ENCODE measurements at places on chromosomes 1 and 21.

DNA sequence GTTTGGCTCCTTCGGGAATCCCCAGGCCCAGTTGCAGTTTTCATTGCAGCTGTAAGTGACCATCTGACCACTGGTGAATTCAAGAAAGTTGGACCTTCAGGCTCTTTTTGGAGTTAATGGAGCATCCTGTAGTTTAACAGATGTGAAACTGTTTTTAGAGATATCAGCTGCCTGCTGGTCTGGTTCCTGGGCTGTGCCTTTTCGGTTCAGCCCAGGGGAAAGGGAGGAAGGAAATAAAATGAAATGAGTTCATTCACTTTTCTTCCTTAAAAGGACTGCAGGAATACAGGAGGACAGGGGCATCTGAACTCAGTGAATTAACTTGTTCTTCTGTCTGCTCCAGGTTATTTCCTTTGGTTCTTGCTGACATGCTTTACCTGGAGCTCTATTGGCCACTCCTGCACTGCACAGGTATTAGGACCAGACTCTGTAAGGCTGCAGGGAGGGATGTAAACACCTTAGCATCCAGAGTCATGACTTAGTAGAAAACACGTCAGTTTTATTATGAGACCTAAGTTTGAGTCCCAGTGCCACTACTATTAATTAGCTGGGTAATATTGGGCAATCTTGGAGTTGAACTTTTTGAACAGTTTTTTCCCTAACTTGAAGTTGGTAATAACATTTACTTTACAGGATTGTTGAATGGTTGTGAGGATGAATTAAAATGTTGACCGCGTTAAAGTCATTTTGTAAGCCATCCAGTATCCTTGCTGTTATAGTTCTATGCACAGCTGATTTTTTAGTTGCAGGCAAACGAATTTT, 83.6 kb downstream of the LRRC8D start:
- DNase-seq = no peak

DNA sequence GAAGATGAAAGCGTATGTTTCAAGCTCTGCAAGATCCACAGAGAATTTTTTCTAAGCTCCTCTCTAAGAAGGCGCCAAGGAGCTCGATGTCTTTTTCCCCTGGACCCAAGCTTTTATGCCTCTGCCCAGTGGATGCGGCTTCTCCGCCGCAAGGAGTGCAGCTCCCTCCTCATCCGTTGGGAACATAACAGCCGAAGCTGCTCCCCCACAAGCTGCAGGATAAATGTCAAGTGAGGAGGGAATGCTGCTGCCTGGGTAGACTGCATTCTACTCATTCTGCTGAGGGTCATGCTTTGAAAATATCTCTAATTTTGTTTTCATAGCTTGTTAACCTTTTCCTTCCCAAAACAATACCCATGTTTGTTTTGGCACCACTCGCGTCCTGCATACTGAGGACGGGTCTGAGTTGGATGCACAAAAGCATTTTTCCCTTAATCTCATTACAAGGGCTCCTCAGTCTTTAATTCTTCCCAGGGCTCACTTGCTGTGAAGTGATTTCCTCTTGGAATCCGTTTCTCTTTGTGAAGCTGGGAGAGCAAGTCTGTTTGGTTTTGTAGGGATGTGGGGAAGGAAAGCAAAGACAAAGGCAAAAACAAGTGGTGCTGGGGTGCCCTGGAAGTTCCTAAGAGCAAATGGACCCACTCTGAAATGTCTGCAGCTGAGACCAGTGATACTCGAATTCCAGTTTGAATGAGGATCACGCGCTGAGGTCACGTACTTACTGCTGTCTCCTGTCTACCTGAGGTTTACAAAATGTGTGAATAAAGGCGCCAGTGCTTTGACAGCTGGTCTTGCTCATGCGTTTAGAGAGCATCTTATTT, 134.0 kb upstream of the IRF2BP2 start:
- peak; percentile 96 for DNase-seq

- DNase-seq = no peak
Measured at GRCh38 chr1:6157132-6157527, 23.0 kb downstream of the CHD5 start.

- DNase-seq = no peak
Measured at GRCh38 chr1:204169858-204170257, 3.7 kb upstream of the REN start.

DNA sequence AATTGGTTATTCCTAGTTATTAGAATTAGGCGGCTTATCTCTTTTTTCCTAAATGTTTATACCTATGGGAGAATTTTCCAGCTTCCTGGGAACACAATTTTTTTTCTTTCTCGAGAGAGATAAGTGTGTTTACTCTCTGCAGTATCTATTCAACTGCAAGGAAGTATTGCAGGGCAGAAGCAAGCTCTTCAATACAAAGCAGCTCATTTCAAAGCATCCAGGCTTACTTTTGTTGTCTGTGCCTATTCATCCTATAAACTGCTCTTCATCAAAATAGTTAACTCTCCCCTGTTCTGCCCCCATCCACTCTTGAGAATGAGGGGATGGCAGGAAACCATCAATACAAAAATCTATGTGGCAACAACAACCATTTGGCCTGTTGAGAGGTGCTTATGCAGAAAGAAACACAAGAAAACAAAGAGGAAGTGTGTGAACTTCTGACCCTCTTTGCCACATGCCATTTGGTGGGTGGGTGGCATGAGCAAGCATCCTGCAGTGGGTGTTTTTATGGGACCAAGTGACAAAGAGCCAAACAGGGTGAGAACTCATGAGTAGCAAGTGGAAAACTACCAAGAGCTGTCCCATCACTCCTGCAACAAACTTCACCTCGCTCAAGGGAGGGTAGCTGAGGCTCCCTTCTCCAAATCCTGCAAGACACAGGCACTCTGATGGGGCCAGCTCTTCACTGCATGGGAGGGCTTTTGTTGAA, 50.6 kb upstream of the MRPS6 start:
- DNase-seq = no peak

All from glomerular endothelial cell (primary cell).